Thoracic aorta (tissue), 2 donors: ENCODE measurements at places on chromosomes 6 and 20.

DNA sequence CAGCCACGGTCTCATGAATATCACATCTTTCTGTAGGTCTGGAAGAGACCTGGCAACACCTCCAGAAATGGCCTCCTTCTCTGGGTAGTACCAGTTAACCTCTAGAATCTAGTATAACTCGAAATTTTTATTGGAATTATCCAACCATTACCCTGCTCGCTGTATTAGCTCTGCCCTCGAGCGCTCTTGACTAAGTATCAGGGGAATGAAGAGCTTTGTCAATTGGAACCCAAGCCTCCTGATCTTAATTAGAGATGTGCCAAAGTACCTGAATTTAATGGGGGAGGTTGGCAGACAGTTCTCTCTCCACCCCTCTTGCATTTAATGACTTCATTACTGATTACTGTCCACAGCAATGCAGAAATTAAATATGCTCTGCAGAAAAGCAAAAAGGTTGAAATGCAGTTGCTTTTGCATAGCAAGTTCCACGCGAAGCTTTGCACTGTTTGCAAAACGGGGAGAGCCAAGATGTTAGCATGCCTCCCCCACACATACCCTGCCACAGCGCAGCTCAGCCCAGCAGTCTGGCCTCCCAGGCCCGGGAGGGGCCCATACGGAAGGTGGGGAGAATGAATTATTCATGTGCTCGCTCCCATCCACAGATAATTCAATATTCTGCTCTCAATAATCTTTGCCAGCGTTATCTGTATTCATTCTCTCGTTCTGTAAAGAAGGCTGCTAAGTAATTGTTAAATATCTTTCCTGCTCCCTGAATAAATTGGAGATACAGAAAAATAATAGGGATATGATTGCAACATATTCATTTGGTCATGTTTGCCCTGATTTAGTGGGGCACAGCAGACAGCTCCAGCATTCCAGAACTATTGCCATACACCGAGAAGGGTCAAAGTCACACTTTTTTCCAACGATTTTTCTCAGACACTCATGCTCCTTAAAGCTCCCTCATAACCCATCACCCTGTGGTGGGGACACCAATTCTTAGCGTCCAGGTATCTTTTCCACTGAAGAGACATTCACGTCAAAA, 305.8 kb downstream of the CDH26 start:
- no peaks in the 10 kb centered on the region for H3K4me1 ChIP-seq
- H3K27ac ChIP-seq, result no peak overlapping the region
- H3K36me3 ChIP-seq, result no peaks in the 10 kb centered on the region
- H3K27me3 ChIP-seq, result no peaks in the 10 kb centered on the region
- DNase-seq, result no peak

DNA sequence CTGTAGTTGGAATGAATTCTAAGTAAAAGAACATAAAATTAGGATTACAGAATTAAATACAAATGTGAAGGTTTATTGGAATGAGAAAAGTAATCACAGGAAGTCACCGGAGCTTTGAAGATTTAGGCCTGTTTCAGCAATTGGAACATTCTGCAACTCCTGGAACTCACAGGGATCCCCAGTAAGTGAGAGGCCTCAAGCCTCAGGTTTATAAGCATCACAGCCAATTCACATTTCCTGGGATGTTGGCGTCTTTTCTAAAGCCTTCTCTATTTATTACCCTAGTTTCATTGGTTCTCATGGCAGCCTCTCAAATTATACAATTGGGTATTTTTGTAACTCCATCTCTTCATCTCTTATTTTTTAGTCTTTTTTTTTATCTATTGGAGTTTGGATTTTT, 90.4 kb upstream of the HIVEP1 start:
- no peak for DNase-seq
- H3K27me3 ChIP-seq, result no peaks in the 10 kb centered on the region
- no peaks in the 10 kb centered on the region for H3K36me3 ChIP-seq
- peak overlapping the region; percentile 59 for H3K27ac ChIP-seq
- no peak overlapping the region for H3K4me3 ChIP-seq

DNA sequence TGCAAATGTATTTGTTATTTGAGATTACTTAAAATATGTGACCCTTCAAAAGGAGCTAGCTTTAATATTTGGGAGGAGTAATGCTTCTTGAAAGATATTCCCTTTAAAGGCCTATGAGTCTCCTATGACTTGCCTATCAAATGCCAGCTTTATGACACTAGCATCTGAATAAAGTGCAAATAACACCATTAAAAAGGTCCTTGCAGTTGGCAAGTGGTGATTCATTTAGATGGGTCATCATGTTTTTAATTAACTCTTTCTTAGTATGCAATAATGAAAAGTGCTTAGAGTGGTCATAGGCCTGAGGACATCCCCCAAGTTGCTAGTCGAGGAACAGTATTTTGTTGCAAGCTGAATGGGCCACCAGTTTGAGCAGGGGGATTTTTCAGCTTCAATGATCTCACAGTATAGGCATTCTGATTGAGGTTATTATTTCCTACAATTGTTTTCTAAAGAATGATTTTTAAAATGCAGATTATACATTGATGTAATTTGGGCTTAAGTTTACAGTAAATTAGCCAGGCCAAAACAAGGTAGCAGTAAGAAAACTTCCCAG, 3.7 kb upstream of the CD2AP start:
- no peak overlapping the region for H3K27ac ChIP-seq
- DNase-seq, result no peak
- peaks cover 7% of the 10 kb centered on the region for H3K4me1 ChIP-seq
- no peak overlapping the region for H3K4me3 ChIP-seq
- H3K27me3 ChIP-seq, result no peaks in the 10 kb centered on the region
- H3K36me3 ChIP-seq, result no peaks in the 10 kb centered on the region

GRCh38 chr20:8328189-8328588, 196.1 kb downstream of the PLCB1 start:
- no peaks in the 10 kb centered on the region for H3K27me3 ChIP-seq
- H3K27ac ChIP-seq, result no peak overlapping the region
- H3K4me3 ChIP-seq, result no peak overlapping the region
- H3K4me1 ChIP-seq, result no peaks in the 10 kb centered on the region

- no peak for DNase-seq
- peaks cover 22% of the 10 kb centered on the region for H3K36me3 ChIP-seq
- H3K4me1 ChIP-seq, result peaks cover 9% of the 10 kb centered on the region
- peak overlapping the region; percentile 43 for H3K27ac ChIP-seq
- H3K4me3 ChIP-seq, result no peak overlapping the region
These were observed 43.1 kb downstream of the SLC17A5 start for GRCh38 chr6:73610444-73611275.

GRCh38 chr6:134211297-134211696, 106.6 kb downstream of the SGK1 start:
- H3K4me3 ChIP-seq, result no peak overlapping the region
- no peak overlapping the region for H3K27ac ChIP-seq
- H3K36me3 ChIP-seq, result no peaks in the 10 kb centered on the region
- no peaks in the 10 kb centered on the region for H3K27me3 ChIP-seq
- no peaks in the 10 kb centered on the region for H3K4me1 ChIP-seq

DNA sequence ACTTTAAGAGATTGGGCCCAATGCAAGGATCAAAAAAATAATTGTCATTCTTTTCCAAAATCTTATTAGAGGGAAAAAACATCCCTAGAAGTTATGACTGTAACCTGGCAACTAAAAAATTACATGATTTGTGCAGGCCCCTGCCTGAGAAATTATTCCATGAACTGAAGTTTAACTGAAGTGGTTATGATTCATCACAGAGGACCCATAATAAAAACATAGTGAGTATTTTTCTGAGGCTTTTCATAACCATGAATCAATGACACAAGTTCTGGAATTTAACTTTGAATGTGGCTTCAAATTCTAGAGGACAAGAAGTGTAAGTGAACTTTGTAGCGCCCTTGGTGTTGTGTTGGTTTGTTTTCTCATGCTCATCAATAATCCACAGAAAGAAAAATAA, 31.1 kb upstream of the CARMIL1 start:
- peak overlapping the region; percentile 19 for H3K27ac ChIP-seq
- DNase-seq, result no peak
- H3K27me3 ChIP-seq, result no peaks in the 10 kb centered on the region

DNA sequence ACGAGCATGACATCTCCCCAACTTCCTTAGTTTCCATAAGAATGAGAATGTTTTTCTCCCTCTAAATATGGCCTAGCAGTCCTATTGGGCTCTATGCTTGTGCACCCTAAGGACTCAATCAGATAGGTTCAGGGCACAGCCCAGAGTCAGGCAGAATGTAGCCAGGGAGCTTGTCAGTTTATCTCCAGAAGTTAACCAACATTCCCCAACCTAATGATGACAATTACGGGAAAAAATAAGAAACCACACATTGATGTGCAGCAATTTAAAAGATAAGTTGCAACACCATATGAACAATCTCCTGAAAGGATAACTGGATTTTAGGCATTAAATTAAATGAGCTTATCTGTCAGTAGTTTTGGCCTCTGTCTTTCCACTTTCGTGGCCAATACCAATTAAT, 71.1 kb downstream of the HDDC2 start:
- H3K27ac ChIP-seq, result no peak overlapping the region
- no peak for DNase-seq
- no peak overlapping the region for H3K4me3 ChIP-seq
- H3K27me3 ChIP-seq, result no peaks in the 10 kb centered on the region
- no peaks in the 10 kb centered on the region for H3K4me1 ChIP-seq

DNA sequence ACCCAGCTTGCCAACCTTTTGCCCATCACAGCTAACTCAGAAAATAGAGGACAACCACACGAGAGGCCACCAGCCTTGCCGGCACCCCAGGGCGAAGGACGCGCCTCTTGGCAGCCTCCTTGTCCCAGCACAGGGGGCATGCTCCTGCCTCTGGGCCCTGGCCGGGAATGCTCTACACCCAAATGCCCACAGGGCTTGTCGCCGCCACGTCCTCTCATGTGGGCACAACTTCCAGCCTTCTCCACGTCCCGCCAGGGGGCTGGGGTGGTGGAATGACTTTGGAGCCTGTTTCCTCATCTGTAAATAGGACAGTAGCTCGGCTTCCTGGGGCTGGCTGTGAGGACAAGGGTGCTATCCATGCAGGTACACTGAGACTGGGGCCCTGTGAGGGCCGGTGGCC, 152.4 kb upstream of the MLN start:
- H3K27ac ChIP-seq, result no peak overlapping the region
- no peaks in the 10 kb centered on the region for H3K27me3 ChIP-seq
- DNase-seq, result no peak
- no peaks in the 10 kb centered on the region for H3K4me1 ChIP-seq

DNA sequence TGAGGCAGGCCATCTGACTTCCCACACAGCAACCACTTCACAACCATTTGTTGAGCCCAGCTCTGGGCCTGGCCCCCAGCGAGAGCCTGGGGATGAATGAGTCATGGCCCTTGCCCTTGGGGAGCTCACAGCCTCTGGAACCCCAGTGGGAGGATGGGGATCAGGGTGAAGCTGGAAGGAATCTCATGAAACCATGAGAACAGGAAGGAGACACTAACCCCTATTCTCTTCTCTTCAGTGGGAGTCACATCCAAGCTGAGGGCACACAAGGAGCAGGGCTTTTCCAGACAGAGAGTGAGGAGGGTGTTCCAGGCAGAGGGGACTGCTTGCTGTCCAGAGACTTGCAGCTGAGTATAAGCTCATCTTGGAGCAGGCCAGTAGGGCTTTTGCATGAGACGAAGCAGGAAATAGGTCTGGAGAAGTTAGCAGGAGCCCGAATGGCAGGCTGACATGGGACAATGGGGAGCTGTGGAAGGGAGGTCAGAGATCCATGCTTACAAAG, 7.5 kb downstream of the FOXS1 start:
- H3K27ac ChIP-seq, result peak overlapping the region; percentile 55
- no peaks in the 10 kb centered on the region for H3K36me3 ChIP-seq
- H3K4me3 ChIP-seq, result no peak overlapping the region

DNA sequence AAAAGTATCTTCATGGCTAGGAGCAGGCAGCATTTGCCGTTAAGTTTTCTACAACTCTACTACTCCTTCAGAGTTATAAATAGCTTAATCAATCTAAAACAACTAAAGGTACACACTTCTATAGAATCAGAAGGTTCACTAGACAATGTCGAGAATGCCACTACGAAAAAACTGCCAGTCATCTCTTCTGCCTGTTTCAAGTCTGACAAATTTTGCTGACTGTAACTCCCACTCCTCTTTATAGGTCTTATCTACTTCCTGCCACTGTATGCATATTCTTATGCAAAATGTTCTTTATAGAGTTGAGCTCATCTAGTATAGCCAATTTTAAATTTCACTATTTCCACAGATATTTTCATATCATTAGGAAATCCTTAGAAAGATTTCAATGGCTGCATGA, 160.1 kb downstream of the EYS start:
- H3K27ac ChIP-seq, result no peak overlapping the region
- DNase-seq, result no peak

GRCh38 chr6:154156135-154156896, 117.3 kb downstream of the OPRM1 start:
- no peak for DNase-seq
- H3K27me3 ChIP-seq, result no peaks in the 10 kb centered on the region
- H3K4me1 ChIP-seq, result no peaks in the 10 kb centered on the region
- H3K27ac ChIP-seq, result peak overlapping the region; percentile 23
- H3K4me3 ChIP-seq, result peak overlapping the region; percentile 55
- no peaks in the 10 kb centered on the region for H3K36me3 ChIP-seq

DNA sequence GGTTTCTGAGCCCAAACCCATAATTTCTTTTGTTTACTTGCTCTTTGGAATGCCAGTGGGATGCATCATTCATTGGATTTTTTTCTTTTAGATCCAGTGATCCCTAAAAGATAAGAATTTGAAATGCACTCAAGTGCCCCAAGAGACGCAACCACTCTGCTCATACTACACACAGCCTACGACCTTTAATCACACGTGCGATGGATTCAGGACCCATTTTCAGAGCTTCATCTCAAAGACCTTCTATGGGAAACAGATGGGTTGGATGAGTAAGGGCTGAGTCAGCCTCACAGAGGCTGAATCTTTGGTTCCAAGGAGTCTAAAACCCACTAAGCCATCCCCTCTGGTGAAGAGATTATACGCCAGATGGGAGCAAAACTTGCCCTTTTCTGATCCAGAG, 265.5 kb upstream of the EXOC2 start:
- H3K27ac ChIP-seq, result no peak overlapping the region
- no peaks in the 10 kb centered on the region for H3K27me3 ChIP-seq
- no peaks in the 10 kb centered on the region for H3K4me1 ChIP-seq
- no peak overlapping the region for H3K4me3 ChIP-seq
- DNase-seq, result no peak
- no peaks in the 10 kb centered on the region for H3K36me3 ChIP-seq

GRCh38 chr6:113786168-113786567, 71.0 kb upstream of the MARCKS start:
- H3K4me3 ChIP-seq, result no peak overlapping the region
- no peaks in the 10 kb centered on the region for H3K36me3 ChIP-seq
- no peak for DNase-seq
- no peak overlapping the region for H3K27ac ChIP-seq
- no peaks in the 10 kb centered on the region for H3K27me3 ChIP-seq
- no peaks in the 10 kb centered on the region for H3K4me1 ChIP-seq

GRCh38 chr6:9398071-9398766, 962.9 kb upstream of the SLC35B3 start:
- H3K4me3 ChIP-seq, result no peak overlapping the region
- H3K36me3 ChIP-seq, result no peaks in the 10 kb centered on the region
- H3K4me1 ChIP-seq, result no peaks in the 10 kb centered on the region
- no peaks in the 10 kb centered on the region for H3K27me3 ChIP-seq

GRCh38 chr6:88780714-88781389, 182.6 kb downstream of the RNGTT start:
- H3K4me3 ChIP-seq, result no peak overlapping the region
- H3K27ac ChIP-seq, result no peak overlapping the region
- peaks cover 5% of the 10 kb centered on the region for H3K4me1 ChIP-seq
- no peaks in the 10 kb centered on the region for H3K27me3 ChIP-seq
- H3K36me3 ChIP-seq, result no peaks in the 10 kb centered on the region
- peak; percentile 3 for DNase-seq
